ENCODE measurements at places on chromosomes 5 and 9.

DNA sequence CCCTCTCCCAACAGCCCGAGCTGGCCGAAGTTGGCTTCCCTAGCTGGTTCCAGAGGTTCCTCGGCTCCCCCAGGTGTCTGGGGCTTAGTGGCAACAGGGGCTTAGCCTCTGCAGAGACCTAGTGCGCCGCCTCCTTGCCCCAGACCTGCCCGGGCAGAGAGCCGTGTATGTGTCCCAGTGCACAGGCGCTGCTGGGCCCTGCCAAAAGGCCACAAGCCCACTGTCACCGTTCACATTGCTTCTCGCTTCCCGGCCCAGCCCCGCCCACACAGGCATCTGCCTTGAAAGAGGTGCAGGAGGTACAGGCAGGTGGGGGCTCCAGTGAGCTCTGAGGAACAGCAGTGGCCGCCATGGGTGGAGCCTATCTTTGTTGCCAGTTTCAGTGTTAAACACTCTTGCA is 2.5 kb upstream of the CACFD1 start:
- no peak for DNase-seq

DNA sequence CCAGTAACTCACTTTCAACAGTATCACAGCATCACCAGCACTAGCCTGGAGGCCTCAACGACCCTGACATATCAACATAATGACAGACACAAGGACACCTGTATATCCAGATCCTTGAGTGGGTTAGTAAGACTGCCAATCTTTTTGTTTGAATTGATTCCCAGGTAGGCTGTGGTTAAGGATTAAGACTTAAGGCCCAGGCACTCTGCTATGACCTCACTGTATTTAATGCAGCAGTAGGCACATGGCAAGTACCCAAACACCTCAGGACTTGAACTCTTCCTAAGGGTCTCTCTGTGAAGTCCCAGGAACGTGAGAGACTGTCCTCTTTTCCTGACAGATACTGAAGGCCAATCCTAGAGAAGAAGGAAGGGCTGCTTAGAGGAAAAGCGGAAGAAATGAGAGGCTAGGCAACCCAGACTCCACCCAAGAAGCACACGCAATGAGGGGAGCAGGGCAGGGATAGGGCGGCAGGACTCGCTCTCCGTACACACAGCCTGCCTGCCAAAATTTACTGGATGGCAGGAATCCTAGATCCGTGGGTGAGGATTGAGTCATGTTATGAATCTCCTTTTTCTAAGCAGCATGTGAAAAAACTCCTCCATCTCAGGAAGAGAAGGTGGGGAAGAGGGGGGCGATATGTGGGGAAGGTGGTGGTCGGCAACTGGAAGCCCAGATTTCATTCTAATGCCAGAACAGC is 93.4 kb downstream of the SIL1 start:
- no peak for DNase-seq

DNA sequence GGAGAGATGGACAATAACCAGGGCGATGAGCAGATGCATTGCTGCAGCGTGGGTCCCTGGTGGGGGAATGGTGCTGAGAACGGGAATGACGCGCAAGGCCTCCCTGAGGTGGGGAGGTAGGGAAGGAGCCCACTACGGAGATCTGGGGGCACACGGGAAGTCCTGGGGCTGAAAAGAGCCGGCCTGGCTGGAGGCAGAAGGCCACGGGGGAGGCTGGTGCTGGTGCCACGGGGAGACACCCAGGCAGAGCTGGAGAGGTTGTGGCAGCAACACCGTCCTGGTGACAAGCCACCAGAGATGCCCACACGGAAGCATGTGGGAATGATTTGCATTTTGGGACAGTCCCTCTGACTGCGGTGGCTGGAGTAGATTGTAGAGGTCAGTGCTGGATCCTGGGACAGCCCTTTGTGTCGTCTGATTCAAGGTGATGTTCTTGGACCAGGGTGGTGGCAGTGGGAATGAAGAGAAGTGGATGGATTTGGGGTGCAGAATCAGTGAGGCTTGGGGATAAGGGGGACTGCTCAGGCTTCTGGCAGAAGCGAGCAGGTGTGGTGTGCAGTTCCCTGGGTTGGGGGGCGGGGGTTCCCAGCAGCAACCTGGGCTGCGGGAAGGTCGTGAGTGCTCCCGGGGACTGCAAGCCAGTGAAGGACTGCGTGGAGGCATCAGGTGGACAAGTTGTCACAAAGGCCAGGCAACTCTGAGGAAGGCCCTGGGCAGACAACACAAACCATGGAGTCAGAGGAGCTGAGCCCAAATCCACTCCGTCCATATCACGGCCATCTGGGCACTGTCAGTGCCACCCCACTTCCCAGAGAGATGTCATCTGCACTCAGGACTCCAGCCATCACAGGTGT is 25.2 kb upstream of the CNOT6 start:
- no peak for DNase-seq

DNA sequence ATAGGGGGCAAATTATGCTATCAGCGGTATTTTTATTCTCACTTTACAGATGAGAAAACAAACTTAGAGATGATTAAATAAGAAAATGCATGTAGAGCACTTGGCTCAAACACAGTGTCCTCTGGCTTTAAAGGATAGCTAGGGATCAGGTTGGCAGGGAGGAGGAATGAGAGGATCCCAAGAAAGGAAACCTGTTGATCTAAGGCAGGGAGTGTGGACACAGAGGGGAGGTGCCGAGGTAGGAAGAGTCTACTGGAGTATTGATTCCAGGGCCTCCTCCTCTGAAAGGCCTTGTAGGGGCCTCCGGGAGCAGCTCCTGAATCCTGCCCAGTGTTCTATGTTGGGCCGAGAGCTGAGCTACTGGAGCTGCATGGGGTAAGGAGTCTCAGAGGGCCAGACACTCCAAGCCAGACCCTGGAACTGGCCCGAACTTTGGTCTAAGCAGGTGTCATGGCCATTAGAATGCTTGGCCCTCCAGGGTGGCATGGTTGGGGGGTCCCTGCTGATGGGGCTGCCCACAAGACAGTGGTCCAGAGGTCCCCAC is 30.4 kb upstream of the TCF7 start:
- no peak for DNase-seq

- DNase-seq = no peak
Observed at GRCh38 chr9:108278341-108278740, 577.4 kb downstream of the ACTL7B start.

DNA sequence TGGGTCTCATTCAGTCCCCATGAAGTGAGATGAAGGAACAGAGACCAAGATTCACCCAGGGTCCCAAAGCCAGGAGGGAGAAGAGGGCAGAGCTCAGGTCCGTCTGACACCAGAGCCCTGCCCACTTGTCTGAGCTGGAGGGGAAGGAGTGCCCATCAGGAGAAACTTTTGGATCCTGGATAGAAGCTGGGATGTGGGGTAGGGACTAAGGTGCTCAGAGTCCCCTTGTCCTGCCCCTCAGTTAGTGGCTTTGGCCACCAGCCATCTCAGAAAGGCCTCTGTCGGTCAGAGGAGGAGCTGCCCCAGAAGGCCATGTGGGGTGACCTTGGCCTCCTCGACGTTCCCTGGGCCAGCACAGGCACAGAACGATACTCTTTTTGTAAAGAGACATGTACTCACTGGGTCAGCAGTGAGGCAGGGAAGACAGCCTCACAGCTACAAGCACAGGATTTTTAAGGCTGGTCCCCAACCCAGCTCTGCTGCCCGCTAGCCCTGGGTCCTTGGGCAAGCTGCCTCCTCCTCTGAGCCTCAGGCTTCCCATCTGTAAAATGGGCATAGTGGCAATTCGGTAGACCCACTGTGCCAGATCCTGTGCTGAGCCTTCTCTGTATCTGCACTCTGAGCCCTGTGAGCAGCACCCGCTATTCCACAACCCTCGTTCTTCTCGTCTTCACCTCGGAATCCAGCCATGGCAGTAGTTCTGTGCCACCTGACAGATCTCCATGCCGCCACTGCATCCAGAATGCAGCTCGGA is 49.4 kb downstream of the C9orf50 start:
- no peak for DNase-seq

Data from activated CD4-positive, alpha-beta T cell treated with anti-CD3 and anti-CD28 coated beads, Interleukin-10, Interleukin-2, amounts not matched to agents 100 ng/mL and 50 ng/mL, durations not matched to agents 16 hours and 8 hours (primary cell).